HT1080 (cell line): ENCODE measurements at places on chromosomes 2 and 18.

GRCh38 chr2:85792783-85793441, 39.1 kb downstream of the ATOH8 start:
- peak; percentile 86 for DNase-seq

GRCh38 chr2:43073401-43073825, 153.0 kb downstream of the ZFP36L2 start:
- DNase-seq = peak; percentile 66

GRCh38 chr18:58635891-58636290, 7.0 kb upstream of the ALPK2 start:
- peak; percentile 61 for DNase-seq

DNA sequence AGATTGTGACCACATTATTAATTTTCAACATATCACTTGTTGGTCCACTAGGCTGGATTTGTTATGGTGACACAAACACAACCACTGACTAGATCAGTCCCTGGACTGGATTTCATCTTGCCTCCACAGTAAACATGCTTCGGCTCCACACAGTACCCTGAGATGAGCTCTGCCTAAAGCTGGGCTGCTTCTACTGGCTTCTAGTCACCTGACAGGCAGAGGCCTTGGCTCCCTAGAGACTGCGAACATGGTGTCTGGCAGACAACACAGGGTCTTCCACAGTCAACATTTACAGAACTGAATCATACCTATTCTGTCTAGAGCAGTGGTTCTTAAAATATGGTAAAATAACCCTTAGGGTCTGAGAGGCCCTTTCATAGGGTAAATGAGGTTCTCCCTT, 69.2 kb downstream of the RIT2 start:
- no peak for DNase-seq

- DNase-seq = no peak
These were observed 31.7 kb downstream of the PCARE start for GRCh38 chr2:29042561-29043075.

DNA sequence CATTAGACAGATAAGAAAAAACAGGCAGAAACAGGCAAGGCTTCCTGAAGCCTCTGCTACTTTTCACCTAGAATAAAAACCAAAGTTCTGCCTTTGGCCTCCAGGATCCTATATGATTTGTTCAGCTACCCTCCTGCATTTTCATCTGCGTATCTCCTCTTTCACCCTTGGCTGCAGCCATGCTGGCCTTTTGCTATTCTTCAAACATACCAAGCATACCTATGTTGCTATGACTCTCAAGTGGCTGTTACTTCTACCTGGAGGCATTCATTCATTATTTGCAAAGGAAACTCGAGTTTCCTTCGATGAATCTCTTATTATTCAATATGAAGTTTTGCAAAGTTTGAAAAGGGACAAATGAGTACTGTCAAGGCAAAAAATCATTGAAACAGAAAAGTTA, 106.4 kb upstream of the HNMT start:
- no peak for DNase-seq

GRCh38 chr2:112004253-112004645, 50.8 kb upstream of the TMEM87B start:
- DNase-seq = no peak

- peak; percentile 86 for DNase-seq
These were observed 44.9 kb downstream of the RBBP8 start for GRCh38 chr18:22977847-22978701.

DNA sequence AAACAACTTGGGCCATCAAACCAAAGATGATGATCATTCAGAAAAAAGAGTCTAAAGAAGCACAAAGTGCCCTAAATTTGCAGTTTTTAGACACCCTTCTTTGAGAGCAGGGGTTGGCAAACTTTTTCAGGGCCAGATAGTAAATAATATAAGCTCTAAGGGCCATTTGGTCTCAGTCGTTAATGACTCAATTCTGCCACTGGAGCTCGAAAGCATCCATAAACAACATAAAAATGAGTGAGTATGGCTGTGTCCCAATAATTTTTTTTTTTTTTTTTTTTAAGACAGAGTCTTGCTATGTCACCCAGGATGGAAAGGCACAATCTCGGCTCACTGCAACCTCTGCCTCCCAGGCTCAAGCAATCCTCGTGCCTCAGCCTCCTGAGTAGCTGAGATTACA, 152.3 kb downstream of the DTNB start:
- DNase-seq = no peak

GRCh38 chr18:45423659-45424058, 191.6 kb upstream of the SLC14A2 start:
- no peak for DNase-seq

- no peak for DNase-seq
These were observed 27.1 kb downstream of the TSPYL6 start for GRCh38 chr2:54228945-54229344.

DNA sequence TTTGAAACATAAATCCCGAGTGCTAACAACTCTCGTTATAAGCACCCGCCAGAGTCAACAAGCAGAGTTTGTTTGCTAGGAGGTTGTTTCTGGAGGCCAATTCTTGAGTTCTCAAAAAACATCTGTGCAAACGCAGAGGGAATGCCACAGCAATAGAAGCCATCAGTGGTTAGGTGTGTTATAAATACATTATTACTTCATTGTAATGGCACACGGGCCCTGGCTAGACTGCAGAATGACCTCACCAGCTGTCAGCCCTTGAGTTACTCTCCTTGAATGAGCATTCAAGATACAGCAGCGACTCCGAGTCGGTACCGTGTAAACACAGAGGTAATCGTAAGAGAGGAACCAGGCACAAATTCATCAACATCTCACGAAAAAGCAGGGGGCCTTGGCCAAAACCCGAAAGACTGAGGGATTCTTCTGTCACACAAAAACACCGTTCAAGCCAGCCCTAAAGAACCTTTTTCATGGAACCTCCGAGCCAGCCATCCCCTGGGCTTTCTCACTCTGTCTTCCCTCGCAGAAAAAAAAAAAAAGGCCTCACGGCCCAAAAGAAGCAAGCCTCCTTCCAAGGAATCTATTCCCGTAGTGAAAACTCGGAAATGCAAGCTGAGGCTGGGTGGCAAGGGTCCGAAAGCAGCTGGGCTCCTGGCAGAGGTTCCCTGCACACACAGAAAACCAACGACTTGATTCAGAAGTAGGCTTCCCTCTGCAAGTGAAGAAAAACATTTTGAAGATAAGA, 133.7 kb upstream of the MEIS1 start:
- peak; percentile 2 for DNase-seq

DNA sequence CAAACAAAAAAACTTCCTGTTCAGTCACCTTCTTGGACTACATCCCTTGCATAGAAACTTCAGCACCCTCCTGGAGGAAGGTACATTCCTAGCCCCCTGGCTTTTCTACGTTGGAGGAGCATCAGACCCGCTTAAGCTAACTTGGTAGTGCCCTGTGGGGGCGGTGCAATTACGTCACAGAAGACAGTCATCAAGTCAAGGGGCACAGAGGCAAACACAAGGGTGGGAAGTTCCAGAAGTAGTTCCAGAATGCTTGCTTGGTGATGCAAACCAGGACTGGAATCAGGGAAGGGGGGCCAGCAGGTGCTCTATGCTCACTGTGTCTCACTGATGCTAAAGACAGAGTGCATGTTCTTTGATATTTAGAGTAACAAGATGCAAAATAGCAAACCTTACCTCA, 15.2 kb upstream of the AGFG1 start:
- DNase-seq = no peak

DNA sequence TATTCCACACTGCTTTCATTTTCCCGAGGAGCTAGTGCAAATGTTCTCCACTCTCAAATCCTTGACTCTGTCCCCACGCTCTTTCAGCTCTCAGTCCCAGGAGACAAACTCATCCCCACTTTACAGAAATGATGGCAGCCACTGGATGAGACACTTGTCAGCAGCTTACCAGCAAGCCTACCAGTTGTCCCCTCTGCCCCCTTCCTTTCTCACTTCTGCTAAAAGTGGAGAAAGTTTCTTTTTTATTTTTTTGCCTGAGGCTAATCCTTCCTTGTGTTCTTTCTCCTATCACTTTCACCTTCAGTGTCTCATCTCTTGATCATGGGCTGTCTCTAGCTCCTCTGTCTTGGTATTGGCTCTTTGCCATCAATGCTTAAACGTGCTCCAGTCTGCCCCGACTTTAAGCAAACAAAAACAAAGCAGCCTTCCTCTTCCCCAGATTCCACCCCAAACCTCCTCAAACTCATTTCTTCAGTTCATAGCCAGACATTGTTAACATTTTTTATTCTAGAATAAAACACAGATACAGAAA, 64.5 kb downstream of the TTC32 start:
- DNase-seq = no peak

DNA sequence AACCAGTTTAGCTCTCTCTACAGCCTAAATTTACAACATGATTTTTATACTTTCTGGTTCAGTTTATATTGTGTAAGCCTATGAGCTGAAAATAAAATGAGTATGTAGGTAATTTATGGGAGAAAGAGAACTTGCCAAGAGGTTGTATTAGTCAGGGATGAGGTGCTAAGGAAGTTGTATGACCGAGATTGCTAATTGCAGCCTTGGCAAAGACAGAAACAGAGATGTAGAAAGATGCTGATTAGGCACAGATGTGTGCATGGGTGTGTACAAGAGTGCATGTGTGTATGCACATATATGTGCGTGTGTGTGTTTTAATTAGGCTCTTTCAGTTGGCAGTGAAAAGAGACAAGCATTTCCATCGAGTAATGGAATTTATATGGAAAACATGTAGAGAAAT, 213.9 kb downstream of the FBXO15 start:
- no peak for DNase-seq

GRCh38 chr2:54387059-54387991, 68.8 kb upstream of the SPTBN1 start:
- DNase-seq = peak; percentile 48
